ENCODE measurements at places on chromosomes 12 and 14.

DNA sequence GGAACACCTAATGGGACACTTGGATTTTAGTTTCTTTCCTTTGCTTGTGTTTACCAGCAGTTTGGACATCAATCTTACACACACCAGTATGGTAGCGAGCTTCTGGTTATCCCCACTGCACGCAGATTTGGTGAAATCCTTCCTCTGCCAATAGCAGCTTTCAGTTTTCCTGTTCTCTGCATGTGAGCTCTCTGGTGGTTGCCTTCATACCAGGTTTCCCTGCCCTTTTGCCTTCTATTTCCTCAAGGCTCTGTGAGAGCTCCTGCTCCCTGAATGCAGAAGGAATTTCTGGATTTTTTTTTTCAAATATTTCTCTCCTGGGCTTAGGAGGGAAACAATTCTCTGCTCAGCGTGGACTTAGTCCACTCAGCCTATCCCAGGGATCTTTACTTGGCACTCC is 93.0 kb upstream of the CCDC91 start:
- DNase-seq, result no peak

GRCh38 chr12:92385296-92385695 is 239.7 kb upstream of the BTG1 start:
- DNase-seq, result no peak

- DNase-seq, result no peak
Measured at GRCh38 chr14:54700717-54701116, 133.8 kb downstream of the SAMD4A start.

GRCh38 chr14:100629098-100629497 is 41.9 kb upstream of the BEGAIN start:
- DNase-seq, result no peak

- DNase-seq, result no peak
Measured at GRCh38 chr14:24369907-24370687, 2.1 kb downstream of the NFATC4 start.

GRCh38 chr12:124433147-124433874 is 134.1 kb downstream of the NCOR2 start:
- DNase-seq, result no peak

DNA sequence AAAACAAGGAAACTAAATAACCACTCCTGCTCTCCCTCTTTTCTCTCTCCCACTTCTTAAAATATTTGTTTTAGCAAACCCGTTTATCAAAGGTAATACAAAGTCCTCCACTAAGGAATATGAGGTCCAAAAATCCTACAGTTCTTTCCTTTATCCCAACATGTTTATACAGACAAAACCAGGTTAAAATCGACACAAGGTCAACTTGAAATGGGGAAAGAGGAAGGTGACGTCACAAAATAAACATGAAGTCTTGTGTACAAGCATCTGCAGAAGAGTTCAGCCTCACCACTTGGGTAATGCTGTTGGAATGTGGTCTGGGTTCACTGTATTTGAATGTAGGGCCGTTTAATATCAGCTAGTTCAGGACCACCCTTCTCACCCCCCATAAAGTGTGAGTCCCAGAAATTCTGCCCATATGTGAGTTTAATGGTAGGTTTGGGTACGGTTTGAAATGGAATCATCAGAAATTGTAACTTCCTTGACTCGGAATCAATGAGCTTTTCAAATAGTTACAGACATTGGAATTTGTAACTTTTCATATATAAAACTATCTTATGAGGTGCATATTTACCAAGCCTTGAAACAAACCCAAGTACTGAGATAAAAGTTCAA is 120.0 kb upstream of the SLC38A2 start:
- no peak for DNase-seq

DNA sequence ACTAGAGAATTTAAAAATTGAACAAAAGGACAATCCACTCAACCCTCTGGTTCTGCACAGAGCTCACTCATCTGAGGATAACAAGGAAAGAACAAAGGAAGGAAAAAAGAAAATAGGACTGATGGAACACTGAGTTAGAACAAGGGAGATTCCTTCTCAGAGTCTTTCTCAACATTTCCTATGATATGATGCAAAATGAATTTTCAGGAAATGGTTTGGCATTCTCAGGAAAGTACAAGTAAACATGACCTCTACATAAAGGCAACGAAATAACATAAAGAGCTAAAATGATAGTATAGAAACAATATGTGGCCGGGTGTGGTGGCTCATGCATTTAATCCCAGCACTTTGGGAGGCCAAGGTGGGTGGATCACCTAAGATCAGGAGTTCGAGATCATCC is 135.8 kb downstream of the ITPR2 start:
- DNase-seq, result no peak

- peak; percentile 58 for DNase-seq
Measured at GRCh38 chr12:76084863-76085519, 506 bp upstream of the NAP1L1 start.

DNA sequence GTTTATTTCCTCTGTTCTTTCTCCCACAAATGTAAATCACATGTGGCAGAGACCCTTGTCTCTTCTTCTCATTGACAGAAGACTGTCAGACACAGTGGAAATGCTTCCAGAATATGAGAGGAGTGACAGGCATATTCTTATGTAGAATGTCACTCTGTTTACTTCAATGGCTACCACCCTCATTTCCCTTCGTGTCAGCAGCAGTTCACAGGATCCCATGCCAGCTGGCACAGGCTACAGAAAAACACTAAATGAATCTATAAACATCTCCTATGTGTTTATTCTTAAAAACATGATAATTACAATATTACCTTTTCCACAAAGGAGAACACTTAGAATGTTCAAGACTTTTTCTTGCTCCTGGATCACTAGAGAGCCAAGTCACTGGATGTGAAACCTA is 183.8 kb upstream of the CNTN1 start:
- no peak for DNase-seq

GRCh38 chr12:51817027-51817953 is 31.2 kb downstream of the FIGNL2 start:
- DNase-seq, result no peak

DNA sequence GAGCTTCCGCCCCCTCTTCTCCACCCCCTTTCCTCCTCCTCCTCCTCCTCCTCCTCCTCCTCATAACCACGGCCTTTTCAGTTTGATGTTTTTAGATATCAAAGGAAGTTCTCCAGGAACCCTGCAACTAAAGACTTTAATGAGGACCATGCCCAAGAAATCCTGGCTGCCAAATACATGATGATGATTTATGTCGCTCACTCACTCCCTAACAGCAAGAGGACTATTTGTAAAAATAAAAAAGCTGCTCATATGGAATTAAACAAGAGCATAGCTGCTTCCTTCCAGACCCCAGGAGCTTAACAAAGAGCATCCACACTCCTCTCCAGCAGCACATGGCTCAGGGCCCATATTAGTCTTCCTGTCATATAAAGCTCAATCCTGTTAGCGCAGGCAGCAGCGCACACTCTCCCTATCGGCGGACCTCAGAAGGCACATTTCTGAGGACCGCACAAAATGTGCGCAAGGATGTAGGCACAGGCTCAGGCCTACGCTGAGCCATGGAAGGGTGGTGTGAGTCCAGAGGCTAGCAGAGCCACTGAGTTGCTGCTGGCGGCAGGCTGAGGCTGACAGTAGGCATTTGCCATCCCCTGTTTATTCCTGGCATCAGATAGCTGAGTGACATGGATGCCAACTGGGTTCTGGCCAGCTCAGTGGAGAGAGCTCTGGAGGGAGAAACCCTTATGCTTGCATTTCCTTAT is 232.8 kb downstream of the MSRB3 start:
- DNase-seq, result no peak

DNA sequence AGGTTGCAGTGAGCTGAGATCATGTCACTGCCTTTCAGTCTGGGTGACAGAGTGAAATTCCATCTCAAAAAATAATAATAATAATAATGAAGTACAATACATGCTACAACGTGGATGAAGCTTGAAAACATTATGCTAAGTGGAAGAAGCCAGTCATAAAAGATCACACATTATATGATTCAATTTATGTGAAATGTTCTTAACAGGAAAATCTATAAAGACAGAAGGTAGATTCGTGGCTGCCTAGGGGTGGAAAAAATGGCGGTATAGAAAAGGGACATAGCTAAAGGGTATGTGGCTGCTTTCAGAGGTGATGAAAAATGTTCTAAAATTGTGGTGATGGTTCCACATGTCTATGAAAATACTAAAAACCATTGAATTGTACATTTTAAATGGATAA is 41.0 kb upstream of the AMIGO2 start:
- no peak for DNase-seq

GRCh38 chr14:81006266-81006665 is 50.8 kb downstream of the TSHR start:
- DNase-seq, result no peak

GRCh38 chr12:104303538-104304151 is at the start of gene EID3:
EID3 (plus strand) TSS chr12:104303739; CDS start chr12:104303935, 196 bp downstream.
- DNase-seq, result no peak

DNA sequence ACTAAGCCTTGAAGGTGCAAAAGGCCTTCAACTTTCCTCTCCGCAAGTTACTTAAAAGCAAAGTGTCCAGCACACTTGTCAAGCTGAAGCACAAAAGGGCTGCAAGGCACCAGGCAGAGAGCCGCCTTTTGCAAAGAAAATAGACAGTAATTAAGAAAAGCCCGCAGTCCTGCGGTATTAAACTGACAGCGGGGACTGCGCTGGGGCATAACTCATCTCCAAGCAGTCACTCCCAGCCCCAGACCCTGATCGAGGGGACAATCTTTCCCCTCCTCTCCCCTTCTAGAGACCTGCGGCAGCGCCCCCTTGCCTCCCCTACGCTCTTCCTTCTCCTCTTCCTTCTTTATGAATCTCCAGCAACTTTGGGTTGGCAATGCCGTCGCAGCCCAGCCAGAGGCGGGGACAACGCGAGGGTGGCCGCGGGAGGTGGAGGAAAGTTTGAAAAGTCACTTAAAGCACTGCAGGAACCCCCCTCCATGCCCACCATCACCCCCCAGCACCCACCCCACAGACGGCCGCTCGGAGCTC is 200.9 kb upstream of the CAND1 start:
- DNase-seq, result no peak

DNA sequence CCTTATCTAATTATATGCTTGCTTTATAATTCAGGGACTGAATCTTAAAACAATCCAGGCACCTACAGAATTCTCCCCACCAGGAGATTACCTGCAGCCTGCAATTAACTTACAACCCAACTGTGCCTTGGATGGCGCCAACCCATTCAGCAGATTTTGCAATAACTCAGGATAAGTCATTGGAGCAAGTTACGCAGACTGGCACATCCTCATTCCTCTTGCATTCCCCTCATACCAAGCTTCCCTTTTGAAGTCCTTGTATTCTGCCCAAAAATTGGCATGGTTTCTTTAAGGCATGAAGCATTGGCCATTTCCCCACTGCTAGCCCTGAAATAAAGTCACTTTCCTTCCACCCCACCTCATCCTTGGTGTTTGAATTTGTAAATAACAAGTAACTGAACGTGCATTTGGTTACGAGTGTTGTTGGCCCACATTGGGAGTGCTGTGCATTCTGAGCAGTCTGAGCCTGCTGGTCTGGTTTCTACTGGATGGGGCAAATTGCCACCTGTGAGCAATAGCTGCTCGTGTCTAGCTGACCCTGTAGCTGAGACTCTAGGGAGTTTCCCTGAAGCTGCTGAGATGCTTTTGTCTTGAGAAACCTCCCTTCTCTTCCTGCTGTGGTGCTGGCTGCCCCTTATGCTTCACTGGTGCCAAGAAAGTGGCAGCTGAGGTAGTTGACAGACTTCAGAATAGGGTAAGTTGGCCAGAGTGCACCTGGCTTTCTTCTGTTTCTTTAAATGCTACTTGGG is 99.2 kb upstream of the SCAF11 start:
- no peak for DNase-seq

DNA sequence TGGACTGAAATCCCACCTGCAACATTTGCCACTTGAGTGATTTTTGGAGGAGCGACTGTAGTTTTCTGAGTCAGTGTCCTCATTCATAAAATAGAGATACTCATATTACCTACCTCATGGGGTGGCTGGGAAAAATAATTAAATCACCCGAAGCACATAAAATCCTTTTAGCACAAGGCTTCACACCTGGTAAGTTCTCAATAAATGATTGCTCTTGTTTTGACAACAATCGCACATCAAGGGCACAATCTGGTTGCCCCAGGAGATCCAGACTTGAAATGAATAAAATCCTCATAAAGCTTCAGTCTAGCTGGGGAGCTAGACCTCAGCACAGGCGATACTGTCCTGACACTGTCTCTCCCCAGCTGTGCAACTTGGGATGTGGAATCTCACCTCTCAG is 76.0 kb upstream of the CCDC60 start:
- DNase-seq, result no peak

GRCh38 chr14:96318836-96319235 is 44.3 kb downstream of the ATG2B start:
- DNase-seq, result no peak

DNA sequence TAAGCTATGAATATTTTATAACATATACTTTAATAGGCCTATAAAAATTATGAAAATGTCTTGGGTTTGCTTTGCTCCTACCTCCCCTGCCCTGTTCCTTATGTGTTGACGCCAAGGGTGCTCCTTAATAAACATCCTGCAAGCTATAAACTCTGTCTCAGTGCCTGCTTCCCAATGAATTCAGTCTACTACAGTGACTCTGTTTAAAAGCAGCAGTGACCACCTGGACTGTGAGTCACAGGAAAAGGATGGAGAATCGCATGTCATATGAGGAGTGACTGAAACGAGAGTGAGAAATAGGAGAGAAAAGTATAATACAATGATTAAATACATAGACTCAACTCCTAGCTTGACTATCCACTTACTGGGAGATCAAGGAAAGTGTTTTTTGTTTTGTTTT is 41.1 kb upstream of the CFAP54 start:
- DNase-seq, result no peak

GRCh38 chr12:76879710-76880518 is 1.1 kb upstream of the CSRP2 start:
- no peak for DNase-seq

Data from NCI-H1048 (cell line).